MCF 10A (cell line): ENCODE measurements at places on chromosomes 1 and 21.

DNA sequence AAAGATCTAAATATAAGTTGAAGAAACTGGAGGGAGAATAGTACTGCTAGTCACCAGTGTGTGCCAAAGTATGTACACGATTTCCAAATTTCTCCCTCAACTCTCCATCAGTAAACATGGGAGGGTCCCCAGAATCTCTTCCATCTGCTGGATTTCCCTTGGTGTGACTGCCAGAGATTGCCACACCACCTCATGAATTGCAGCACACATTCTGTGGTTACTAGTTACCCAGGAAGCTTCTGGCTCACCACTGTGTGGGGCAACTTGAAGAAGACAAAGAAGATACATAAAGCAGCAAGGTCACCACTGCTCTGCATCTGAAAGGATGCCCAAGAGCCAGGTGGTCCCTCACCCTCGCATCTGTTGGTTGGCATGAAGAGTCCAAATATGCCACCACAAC, 191.7 kb upstream of the ESRRG start:
- no peak overlapping the region for H3K4me3 ChIP-seq
- H3K4me1 ChIP-seq: peaks cover 21% of the 10 kb centered on the region
- no peaks in the 10 kb centered on the region for H3K27me3 ChIP-seq
- H3K36me3 ChIP-seq: no peaks in the 10 kb centered on the region
- H3K27ac ChIP-seq: no peak overlapping the region

DNA sequence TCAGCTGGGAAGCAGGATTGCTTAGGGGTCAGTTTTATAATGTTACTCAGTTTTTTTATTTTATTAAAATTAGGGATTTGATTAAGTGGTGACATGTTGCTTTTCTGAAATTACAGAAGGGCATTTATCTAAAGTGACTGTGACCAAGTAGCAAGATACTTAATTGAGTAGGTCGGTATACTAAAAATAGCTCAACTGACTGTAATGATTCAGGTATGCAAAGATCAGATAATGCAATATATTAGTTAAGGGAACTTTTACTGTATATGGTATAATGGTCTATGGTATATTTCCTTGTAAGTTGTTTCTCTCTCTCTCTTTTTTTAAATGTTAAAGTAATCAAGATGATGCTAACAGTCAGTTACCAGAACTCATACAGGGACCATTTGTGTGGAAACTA, 26.2 kb downstream of the RLF start:
- H3K27ac ChIP-seq: no peak overlapping the region
- DNase-seq: no peak
- peaks cover 24% of the 10 kb centered on the region for H3K4me1 ChIP-seq
- H3K4me3 ChIP-seq: no peak overlapping the region
- peaks cover 21% of the 10 kb centered on the region for H3K36me3 ChIP-seq

DNA sequence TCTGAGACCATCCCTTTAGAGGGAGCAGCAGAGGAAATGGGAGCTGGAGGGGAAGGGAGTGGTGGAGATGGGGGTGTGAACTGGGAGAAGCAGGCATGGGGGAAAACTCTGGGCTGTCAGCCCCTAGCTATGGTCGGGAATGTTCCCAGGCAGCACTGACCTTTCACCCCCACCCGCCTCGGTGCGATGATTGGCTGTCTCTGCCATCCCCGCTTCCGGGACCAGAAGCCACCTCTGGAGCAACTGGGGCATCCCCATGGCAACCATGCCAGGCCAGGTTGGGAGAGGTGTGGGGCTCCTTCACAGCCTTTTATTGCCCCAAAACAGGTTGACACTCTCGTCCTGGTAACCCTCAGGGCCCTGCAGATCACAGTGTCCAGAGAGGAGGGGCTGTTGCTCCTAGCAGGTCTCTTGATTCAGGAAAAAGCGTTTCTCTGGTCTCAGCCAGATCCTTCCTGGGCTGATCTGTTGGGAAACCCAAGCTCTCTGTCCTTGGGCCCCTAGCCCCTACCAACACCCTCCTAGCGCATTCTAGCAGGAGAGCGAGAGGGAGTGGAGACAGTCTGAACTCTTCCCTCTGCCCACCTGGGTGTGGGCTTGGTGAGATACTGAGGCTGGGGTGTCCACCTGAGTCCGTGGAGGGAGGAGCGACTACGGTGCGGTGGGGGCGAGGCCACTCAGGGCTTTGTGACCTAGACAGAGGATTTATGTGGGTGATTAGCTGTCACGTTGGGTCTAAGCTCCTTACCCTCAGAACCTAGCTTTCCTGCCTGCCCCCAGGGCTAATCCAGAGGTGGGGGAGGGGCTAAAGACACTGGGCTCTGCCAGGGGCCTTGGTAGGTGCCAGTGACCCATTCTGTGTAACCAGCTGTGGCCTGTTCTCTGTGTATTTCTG, 12.2 kb upstream of the SLC6A9 start:
- no peaks in the 10 kb centered on the region for H3K36me3 ChIP-seq
- no peak for DNase-seq
- no peaks in the 10 kb centered on the region for H3K27me3 ChIP-seq
- no peak overlapping the region for H3K27ac ChIP-seq
- H3K4me1 ChIP-seq: peaks cover 20% of the 10 kb centered on the region

GRCh38 chr1:210003501-210003900, 65.5 kb downstream of the SYT14 start:
- no peak overlapping the region for H3K4me3 ChIP-seq
- no peaks in the 10 kb centered on the region for H3K36me3 ChIP-seq
- no peaks in the 10 kb centered on the region for H3K4me1 ChIP-seq
- no peak for DNase-seq

DNA sequence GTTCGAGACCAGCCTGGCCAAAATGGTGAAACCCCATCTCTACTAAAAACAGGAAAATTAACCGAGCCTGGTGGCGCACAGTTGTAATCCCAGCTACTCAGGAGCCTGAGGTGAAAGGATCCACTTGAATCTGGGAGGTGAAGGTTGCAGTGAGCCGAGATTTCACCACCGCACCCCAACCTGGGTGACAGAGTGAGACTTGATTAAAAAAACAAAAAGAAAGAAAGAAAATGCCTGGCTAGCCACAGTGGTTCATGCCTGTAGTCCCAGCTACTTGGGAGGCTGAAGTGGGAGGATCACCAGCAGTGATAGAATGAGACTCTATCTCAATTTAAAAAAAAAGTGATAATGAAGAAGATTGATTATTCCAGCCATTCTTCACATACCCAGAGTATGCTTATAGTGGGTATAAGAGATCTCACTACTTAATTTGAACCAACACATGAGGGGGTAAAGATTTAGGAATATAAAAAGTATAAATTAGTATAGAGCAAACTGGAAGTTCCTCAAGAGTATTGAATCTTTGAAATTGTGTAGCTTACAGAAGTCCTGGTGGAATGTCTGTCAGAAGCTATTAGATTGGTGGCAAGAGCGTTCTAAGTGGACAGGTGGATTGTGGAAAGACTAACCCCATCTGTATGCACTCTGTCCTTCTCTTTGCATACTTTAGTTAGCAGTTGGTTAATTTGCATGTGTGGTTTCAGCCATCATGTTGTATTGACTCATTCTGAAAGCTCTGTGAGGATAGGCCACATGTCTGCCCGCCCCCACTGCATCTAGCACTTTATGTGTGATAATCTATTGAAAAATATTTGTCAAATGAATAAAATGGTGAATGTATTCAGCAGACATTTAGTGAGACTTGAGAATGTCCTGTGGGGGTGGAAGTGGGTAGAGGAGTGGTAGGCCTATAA, 25.0 kb downstream of the RLF start:
- H3K27me3 ChIP-seq: no peaks in the 10 kb centered on the region
- peaks cover 25% of the 10 kb centered on the region for H3K4me1 ChIP-seq
- H3K36me3 ChIP-seq: peaks cover 9% of the 10 kb centered on the region

- no peaks in the 10 kb centered on the region for H3K36me3 ChIP-seq
- H3K27ac ChIP-seq: no peak overlapping the region
- peak; percentile 33 for DNase-seq
- peaks cover 15% of the 10 kb centered on the region for H3K4me1 ChIP-seq
Observed at GRCh38 chr1:94553323-94553730, 11.8 kb upstream of the F3 start.

DNA sequence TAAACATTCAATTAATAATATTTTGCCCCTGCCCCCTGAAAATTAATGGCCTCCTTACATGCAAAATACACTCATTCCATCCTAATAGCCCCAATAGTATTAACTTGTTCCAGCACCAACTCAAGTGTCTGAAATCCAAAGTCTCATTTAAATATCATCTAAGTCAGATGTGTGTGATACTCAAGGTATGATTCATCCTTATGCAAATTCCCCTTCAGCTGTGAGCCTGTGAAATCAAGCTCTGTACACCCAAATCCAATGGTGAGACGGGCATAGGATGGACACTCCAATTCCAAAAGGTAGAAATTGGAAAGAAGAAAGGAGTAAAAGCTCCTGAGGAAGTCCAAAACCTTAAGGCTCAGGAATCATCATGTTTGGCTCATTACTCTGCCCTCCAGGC, 83.5 kb downstream of the HHAT start:
- H3K4me1 ChIP-seq: no peaks in the 10 kb centered on the region
- H3K27me3 ChIP-seq: no peaks in the 10 kb centered on the region
- H3K36me3 ChIP-seq: no peaks in the 10 kb centered on the region
- no peak overlapping the region for H3K4me3 ChIP-seq
- H3K27ac ChIP-seq: no peak overlapping the region

- H3K27ac ChIP-seq: no peak overlapping the region
- no peaks in the 10 kb centered on the region for H3K27me3 ChIP-seq
- no peak overlapping the region for H3K4me3 ChIP-seq
- no peak for DNase-seq
Observed at GRCh38 chr1:99384021-99384420, 119.7 kb downstream of the PLPPR4 start.

GRCh38 chr1:24996456-24996855, 66.4 kb upstream of the RUNX3 start:
- no peaks in the 10 kb centered on the region for H3K4me1 ChIP-seq
- H3K36me3 ChIP-seq: peaks cover 6% of the 10 kb centered on the region
- no peak overlapping the region for H3K4me3 ChIP-seq
- no peak for DNase-seq

GRCh38 chr1:18407166-18408045, 73.3 kb upstream of the KLHDC7A start:
- no peaks in the 10 kb centered on the region for H3K4me1 ChIP-seq
- H3K36me3 ChIP-seq: no peaks in the 10 kb centered on the region
- H3K4me3 ChIP-seq: no peak overlapping the region
- H3K27me3 ChIP-seq: no peaks in the 10 kb centered on the region
- no peak for DNase-seq

DNA sequence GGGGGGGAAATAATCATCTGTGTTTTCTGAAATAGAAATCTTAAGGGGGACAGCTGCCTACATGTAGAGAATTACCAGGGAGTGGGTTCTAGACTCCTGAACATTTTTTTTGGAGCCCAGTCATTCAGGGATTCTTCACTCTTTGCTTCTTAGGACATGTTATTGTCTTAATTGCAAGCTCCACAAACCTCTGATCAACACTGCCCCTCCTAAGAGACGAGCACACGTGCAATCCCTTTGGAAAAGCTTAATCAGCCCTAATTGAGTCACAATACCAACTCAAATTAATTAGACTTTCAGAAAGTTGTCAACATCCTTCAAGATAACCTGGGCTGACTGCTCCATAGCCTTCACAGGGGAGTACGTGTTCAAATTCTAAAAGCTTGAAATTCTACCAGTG, 21.4 kb downstream of the RGS8 start:
- H3K27ac ChIP-seq: no peak overlapping the region
- no peak for DNase-seq
- H3K4me1 ChIP-seq: no peaks in the 10 kb centered on the region
- H3K4me3 ChIP-seq: no peak overlapping the region
- H3K27me3 ChIP-seq: no peaks in the 10 kb centered on the region

DNA sequence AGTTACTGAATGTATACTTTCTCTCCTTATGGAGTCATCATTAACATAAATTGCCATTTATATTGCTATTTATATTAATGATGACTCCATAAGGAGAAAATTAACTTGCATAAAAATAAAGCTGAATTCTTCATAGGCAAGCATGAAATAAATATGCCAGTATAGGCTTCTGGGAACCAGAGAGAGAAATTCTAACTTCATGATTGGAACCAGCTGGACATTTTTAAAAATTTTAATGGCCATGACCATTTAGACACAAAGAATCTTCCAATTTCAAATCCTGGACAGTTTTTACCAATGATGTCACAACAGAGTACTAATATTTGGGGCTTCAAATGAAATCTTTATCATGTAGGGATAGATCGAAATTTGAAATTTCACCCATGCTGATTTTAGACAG, 268.7 kb downstream of the PTGER3 start:
- no peaks in the 10 kb centered on the region for H3K4me1 ChIP-seq
- no peak for DNase-seq
- H3K27ac ChIP-seq: no peak overlapping the region
- peaks cover 19% of the 10 kb centered on the region for H3K27me3 ChIP-seq
- H3K36me3 ChIP-seq: no peaks in the 10 kb centered on the region

DNA sequence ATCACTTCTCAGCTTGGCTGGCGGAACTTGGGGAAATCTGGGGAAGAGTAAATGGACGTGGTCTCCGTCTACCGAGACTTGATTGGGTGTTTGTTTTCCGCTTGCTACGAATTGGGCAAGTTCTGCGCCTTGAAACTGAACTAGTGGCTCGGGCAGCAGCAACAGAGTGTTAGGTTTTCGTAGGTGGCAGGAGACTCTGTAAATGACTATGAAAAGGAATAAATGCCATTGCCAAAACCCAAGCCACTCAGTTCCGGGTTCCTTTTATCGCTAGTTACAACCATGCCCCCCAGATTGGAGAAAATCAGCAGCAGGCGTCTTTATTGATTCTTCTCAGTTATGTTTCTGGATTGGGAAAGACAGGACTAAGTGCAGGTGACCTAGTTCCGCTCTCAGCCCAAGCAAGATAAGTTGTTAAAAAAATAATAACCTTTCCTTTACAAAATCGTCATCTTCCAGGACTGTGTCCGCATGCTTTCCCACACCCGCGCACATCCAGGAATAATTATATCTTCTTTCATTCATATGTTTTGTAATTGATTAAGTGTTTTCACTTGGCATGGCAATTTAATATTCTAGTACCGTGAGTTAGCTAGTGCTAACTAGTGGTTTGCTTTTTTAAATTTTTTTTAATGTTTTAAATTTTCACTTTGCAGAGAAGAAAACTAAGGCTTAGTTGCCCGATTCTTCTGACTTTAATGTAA, 3.4 kb downstream of the LHX9 start:
- peaks cover 15% of the 10 kb centered on the region for H3K4me1 ChIP-seq
- H3K36me3 ChIP-seq: no peaks in the 10 kb centered on the region
- H3K27ac ChIP-seq: no peak overlapping the region

DNA sequence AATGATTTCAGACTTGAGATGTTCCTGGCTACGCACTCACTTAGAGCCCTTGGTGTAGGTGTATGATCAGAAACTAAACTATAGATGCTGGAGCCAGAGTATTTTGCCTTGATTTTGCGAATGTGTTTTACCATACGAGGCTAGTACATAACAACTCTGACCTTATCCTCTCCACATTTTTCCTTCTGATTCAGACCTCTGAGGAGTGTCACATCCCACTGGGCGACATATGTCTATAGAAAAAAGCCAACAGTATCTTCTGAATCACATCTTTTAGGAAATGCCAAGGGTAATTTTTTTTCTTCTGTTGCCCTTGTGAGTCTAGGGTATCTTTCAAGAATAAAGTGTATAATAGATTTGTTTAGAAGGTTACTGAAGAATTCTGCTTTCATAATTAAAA, 49.6 kb downstream of the AK4 start:
- no peaks in the 10 kb centered on the region for H3K27me3 ChIP-seq
- no peak overlapping the region for H3K27ac ChIP-seq
- no peak for DNase-seq
- H3K4me3 ChIP-seq: no peak overlapping the region
- H3K36me3 ChIP-seq: peaks cover 19% of the 10 kb centered on the region
- peaks cover 6% of the 10 kb centered on the region for H3K4me1 ChIP-seq

- no peak overlapping the region for H3K4me3 ChIP-seq
- peak overlapping the region; percentile 39 for H3K27ac ChIP-seq
- H3K4me1 ChIP-seq: peaks cover 25% of the 10 kb centered on the region
- DNase-seq: no peak
- peaks cover 86% of the 10 kb centered on the region for H3K36me3 ChIP-seq
Observed at GRCh38 chr1:27004471-27005165, 8.0 kb downstream of the TENT5B start.
